ENCODE measurements at places on chromosomes 2 and 18. TPM values are rescaled to one million over a fixed set of nuclear protein-coding genes. Genes with fewer than 3 reads are reported as not detected.

DNA sequence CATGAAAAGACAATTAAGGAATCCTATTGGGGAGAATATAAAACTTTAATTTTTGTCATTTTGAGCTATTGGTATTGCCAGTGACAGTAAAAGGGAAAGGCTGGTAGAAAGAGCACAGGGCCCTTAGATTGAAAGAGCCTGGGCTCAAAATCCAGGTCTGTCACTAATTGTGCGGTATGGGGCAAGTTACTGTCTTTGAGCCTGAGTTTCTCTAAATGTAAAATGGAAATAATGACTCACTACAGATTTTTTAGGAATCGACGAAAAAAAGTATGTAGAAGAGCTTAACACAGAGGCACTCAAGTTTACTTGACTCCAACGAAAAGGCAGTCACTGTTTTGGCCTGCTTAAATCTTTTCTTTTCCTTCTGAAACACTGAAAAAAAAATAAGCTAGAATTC, 7.0 kb downstream of the NDUFV2 start:
- H3K4me3 ChIP-seq, result no peak overlapping the region
- no peaks in the 10 kb centered on the region for H3K27me3 ChIP-seq
- H3K27ac ChIP-seq, result peak overlapping the region; percentile 26
- H3K36me3 ChIP-seq, result peaks cover 40% of the 10 kb centered on the region
- H3K4me1 ChIP-seq, result peaks cover 45% of the 10 kb centered on the region

GRCh38 chr2:223786236-223786635, 51.1 kb downstream of the AP1S3 start:
- no peaks in the 10 kb centered on the region for H3K4me1 ChIP-seq
- DNase-seq, result no peak
- H3K4me3 ChIP-seq, result no peak overlapping the region
- no peaks in the 10 kb centered on the region for H3K27me3 ChIP-seq
- no peaks in the 10 kb centered on the region for H3K36me3 ChIP-seq

The RAPGEF4 gene
- total RNA-seq, result 0.13 TPM

DNA sequence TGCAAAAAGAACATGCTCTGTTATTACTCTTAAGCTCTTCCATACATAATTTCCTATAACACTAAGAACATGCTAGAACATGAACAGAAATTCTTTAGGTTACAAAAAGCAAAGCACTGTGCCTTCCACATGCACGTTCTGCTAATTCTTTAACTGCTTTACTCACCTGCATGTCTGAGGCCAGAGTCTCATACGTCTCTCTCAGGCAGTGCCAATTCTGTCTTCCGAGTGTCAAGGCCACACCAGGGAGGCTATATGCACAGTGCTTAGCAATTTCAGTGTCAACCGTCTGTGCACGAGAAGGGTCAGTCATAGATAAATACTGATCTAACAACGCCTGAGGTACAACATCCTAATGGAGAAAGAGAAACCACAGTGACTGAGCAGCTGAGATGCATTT, 55.1 kb downstream of the PPP4R1 start:
- H3K4me3 ChIP-seq, result no peak overlapping the region
- DNase-seq, result no peak
- H3K36me3 ChIP-seq, result peaks cover 94% of the 10 kb centered on the region
- H3K27me3 ChIP-seq, result no peaks in the 10 kb centered on the region
- H3K4me1 ChIP-seq, result no peaks in the 10 kb centered on the region
- H3K27ac ChIP-seq, result no peak overlapping the region

DNA sequence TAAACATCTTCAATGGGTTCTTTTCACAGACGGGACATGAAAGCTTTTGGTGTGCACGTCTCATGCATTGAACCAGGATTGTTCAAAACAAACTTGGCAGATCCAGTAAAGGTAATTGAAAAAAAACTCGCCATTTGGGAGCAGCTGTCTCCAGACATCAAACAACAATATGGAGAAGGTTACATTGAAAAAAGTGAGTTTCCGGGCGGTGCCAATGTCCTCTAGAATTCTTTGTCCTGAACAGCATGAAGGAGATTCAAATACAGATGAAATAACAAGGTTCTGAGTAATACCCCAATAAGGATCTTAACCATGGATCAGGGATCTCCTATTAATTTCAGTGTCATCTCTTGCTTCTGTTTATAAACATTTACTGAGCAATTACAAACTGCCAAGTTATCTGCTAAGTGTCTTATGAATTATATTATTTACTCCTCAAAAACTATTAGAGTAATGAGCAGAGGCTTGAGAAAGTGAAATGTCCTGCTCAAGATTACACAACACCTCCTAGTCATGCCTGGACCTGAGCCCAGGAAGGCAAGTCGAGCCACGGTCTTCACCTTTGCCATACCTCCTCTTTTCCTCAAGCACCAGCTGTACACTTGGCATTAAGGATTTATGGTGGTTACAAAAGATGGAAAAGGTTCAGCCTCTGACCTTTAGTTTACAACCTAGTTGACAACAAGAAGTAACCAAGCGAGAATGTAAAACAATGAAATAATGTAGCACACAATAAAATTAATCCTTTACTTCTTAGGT, 22.6 kb downstream of the DHRS9 start:
- H3K4me1 ChIP-seq, result peaks cover 11% of the 10 kb centered on the region
- DNase-seq, result no peak
- no peak overlapping the region for H3K27ac ChIP-seq
- H3K27me3 ChIP-seq, result no peaks in the 10 kb centered on the region

The ST3GAL5 gene
- total RNA-seq, result 89.7 TPM

GRCh38 chr2:159793326-159793725, 4.7 kb downstream of the CD302 start:
- H3K4me3 ChIP-seq, result no peak overlapping the region
- H3K27me3 ChIP-seq, result no peaks in the 10 kb centered on the region
- peaks cover 18% of the 10 kb centered on the region for H3K4me1 ChIP-seq
- DNase-seq, result no peak
- 0 out of 2 replicates have a peak, but pooled peaks cover 3% of the 10 kb centered on the region for H3K36me3 ChIP-seq

DNA sequence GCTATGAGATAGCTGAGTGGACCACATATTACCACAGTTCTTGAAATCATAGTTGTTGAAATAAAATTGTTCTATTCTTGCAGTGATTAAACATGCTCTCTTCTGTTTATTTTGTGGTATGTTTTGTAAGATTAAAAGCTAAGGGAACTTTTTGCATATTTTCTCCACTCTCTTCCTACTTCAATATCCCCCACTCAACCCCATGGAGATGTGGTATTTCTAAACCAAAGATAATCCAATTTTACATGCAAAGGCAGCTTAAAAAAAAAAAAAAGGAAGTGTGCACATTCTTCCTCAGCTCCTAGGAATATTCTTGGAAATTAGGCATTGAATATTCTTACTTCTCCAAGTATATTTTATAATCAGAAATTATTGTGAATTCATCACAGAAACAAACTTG, 15.0 kb upstream of the PAX3 start:
- H3K36me3 ChIP-seq, result no peaks in the 10 kb centered on the region
- H3K4me3 ChIP-seq, result no peak overlapping the region
- H3K27me3 ChIP-seq, result peaks cover 60% of the 10 kb centered on the region
- DNase-seq, result no peak
- H3K4me1 ChIP-seq, result peaks cover 9% of the 10 kb centered on the region
- no peak overlapping the region for H3K27ac ChIP-seq

- peaks cover 15% of the 10 kb centered on the region for H3K4me1 ChIP-seq
- H3K27ac ChIP-seq, result no peak overlapping the region
- H3K4me3 ChIP-seq, result no peak overlapping the region
- H3K27me3 ChIP-seq, result 0 out of 2 replicates have a peak, but pooled peaks cover under 1% of the 10 kb centered on the region
- H3K36me3 ChIP-seq, result no peaks in the 10 kb centered on the region
Observed at GRCh38 chr2:239020541-239021041, 172.7 kb downstream of the TWIST2 start.

The EXOC6B gene
- total RNA-seq, result 26.5 TPM

The MGAT4A gene
- not detected for total RNA-seq

DNA sequence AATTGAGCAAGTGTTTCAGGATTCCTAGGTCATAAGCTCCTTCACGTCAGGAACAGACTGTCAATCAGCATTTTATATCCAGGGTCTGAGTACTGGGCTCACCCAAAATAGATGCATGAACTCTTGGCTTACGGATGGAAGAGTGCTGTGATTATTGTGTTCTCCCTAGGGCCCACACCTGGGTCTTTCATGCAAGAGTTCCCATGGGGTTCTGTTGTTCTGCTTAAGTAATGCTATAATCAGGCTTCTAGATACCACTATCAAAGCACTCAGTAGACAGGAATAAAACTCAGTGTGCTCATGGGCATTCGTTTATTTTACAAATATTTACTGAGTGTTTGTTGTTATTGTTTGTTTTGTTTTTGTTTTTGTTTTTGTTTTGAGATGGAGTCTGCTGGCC, 46.4 kb upstream of the PMAIP1 start:
- no peaks in the 10 kb centered on the region for H3K36me3 ChIP-seq
- H3K4me1 ChIP-seq, result peaks cover 11% of the 10 kb centered on the region
- DNase-seq, result no peak
- H3K27ac ChIP-seq, result no peak overlapping the region
- H3K27me3 ChIP-seq, result no peaks in the 10 kb centered on the region

The LDLRAD4 gene
- total RNA-seq, result 0.09 TPM

GRCh38 chr2:48515513-48515985, 14.4 kb upstream of the STON1 start:
- no peak overlapping the region for H3K4me3 ChIP-seq
- H3K36me3 ChIP-seq, result peaks cover 38% of the 10 kb centered on the region

The FSIP2 gene
- not detected for total RNA-seq

- no peaks in the 10 kb centered on the region for H3K36me3 ChIP-seq
- no peak overlapping the region for H3K27ac ChIP-seq
- H3K4me1 ChIP-seq, result no peaks in the 10 kb centered on the region
- no peaks in the 10 kb centered on the region for H3K27me3 ChIP-seq
- H3K4me3 ChIP-seq, result no peak overlapping the region
Observed at GRCh38 chr2:195342061-195342460, 315.0 kb upstream of the SLC39A10 start.

DNA sequence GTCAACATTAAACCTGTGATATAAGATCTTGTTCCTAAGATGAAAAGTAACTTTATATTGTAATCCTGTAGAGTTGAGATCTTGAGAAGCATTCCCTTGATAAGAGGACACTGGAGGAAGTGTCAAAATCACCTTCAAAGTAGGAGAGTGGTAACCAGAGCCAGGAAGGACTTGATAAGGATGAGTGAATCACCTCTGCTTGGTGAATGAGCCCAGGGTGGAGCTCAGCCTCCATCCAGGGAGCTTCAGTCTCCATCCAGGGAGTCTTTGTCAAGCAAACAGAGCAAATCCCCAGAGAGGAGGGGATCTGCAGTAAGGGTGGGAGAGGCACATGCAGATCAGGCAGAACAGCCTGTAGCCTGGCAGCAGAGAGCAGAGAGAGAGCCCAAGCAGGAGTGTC, 167.1 kb upstream of the SIX2 start:
- no peaks in the 10 kb centered on the region for H3K27me3 ChIP-seq
- no peaks in the 10 kb centered on the region for H3K36me3 ChIP-seq
- H3K27ac ChIP-seq, result no peak overlapping the region
- no peak overlapping the region for H3K4me3 ChIP-seq
- H3K4me1 ChIP-seq, result peaks cover 21% of the 10 kb centered on the region

GRCh38 chr2:64522843-64523428, 1.2 kb upstream of the AFTPH start:
- no peak overlapping the region for H3K27ac ChIP-seq
- peaks cover 15% of the 10 kb centered on the region for H3K27me3 ChIP-seq
- peak; percentile 72 for DNase-seq
- H3K4me1 ChIP-seq, result peaks cover 6% of the 10 kb centered on the region

The TRIB2 gene
- total RNA-seq, result 16.4 TPM

The EFHD1 gene
- total RNA-seq, result 0.66 TPM

The SULT1C4 gene
- 1.7 TPM for total RNA-seq

DNA sequence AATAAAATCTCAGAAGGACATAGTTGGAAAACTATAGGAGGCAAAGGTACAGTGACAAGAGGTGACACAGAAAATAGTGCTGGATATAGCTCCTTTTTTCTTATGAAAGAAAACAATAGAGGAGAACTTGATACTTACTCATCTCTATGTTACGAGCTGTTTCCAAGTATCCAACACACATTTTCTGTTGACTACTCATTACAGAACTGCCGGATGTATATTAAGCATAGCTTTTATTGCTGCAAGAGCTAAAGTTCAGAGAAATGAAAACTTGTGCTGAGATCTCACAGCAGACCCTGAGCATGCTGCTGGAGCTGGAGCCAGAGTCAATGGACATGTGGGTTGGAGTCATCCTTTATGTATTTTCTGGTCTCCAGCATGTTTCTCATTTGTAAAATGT, 210.0 kb upstream of the NT5C1B start:
- H3K27me3 ChIP-seq, result no peaks in the 10 kb centered on the region
- H3K4me1 ChIP-seq, result no peaks in the 10 kb centered on the region
- no peaks in the 10 kb centered on the region for H3K36me3 ChIP-seq
- DNase-seq, result no peak
- H3K4me3 ChIP-seq, result no peak overlapping the region
- H3K27ac ChIP-seq, result no peak overlapping the region

- H3K4me3 ChIP-seq, result no peak overlapping the region
- H3K36me3 ChIP-seq, result no peaks in the 10 kb centered on the region
- H3K4me1 ChIP-seq, result no peaks in the 10 kb centered on the region
- no peak overlapping the region for H3K27ac ChIP-seq
- DNase-seq, result no peak
Observed at GRCh38 chr2:147679191-147679954, 165.5 kb upstream of the ACVR2A start.

DNA sequence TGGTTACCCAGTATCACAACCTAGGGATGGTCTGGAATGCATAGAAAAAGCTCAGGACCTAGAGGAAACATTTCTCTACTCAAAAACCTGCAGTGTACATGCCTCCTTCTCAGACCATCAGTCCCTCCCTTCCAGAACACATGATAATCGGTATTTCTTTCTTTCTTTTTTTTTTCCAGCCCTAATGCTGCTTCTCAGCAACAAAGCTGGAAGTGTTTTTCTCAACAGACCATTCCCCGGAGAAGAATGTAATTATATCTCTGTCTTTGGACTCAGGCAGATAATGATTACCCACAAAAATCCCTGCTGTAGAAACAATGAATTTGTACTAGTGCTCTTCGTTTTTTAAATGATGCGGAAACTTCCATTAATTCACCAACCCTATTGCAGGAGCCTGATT, 44.1 kb upstream of the NDUFV2 start:
- H3K4me1 ChIP-seq, result peaks cover 7% of the 10 kb centered on the region
- H3K27me3 ChIP-seq, result no peaks in the 10 kb centered on the region
- DNase-seq, result no peak
- no peaks in the 10 kb centered on the region for H3K36me3 ChIP-seq

The EFEMP1 gene
- total RNA-seq, result 283 TPM

GRCh38 chr2:96801005-96801785, 14.9 kb upstream of the CNNM3 start:
- no peaks in the 10 kb centered on the region for H3K4me1 ChIP-seq
- no peak overlapping the region for H3K4me3 ChIP-seq
- DNase-seq, result no peak

- H3K27me3 ChIP-seq, result no peaks in the 10 kb centered on the region
- H3K36me3 ChIP-seq, result no peaks in the 10 kb centered on the region
- H3K4me3 ChIP-seq, result no peak overlapping the region
- DNase-seq, result no peak
Observed at GRCh38 chr2:30398084-30398873, 48.8 kb upstream of the LCLAT1 start.

GRCh38 chr2:169360984-169361705, 1.2 kb downstream of the LRP2 start:
- no peak overlapping the region for H3K27ac ChIP-seq
- peak; percentile 5 for DNase-seq
- no peak overlapping the region for H3K4me3 ChIP-seq
- peaks cover 31% of the 10 kb centered on the region for H3K4me1 ChIP-seq
- peaks cover 66% of the 10 kb centered on the region for H3K27me3 ChIP-seq

GRCh38 chr18:57150828-57151227, 3.9 kb downstream of the BOD1L2 start:
- no peak for DNase-seq
- no peak overlapping the region for H3K4me3 ChIP-seq
- no peak overlapping the region for H3K27ac ChIP-seq
- no peaks in the 10 kb centered on the region for H3K36me3 ChIP-seq

Data from SJSA1 (cell line).